Epithelial cell of esophagus (primary cell): ENCODE measurements at places on chromosomes 7 and 10.
A peak's percentile ranks its signal among the peaks of the same experiment; 100 is the strongest.

DNA sequence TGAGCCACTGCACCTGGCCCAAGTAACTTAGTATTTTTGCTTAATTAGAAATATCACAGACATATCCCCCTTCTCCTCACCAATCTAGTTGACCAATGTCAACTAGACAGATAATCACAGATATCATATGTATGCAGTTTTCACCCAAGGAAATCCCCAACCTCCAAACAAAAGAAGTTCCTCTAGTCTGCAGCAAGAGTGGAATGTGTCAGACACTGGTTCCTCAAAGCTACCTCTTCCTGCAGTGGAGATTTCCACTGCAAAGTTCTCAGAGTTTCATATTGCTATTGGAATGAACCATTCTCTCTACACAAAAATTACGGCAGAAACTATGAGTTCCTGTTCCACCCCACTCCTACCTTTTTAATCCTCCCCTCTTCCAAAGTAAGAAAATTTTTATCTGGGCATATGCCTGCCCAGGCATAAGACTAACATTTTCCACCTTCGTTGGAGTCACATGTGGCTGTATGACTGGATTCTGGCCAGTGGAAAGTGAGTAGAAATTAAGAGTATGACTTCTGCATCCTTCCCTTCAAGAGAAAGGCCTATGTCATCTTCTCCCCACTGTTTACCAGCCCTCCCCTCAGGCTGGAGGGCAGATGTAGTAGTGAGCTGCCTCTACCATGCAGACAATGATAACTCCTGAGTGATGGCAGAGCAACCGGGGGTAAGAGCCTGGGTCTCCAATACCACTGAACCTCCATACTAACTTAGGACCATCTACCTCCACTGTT, 103.0 kb downstream of the MYOF start:
- no peak for DNase-seq

- peak; percentile 74 for DNase-seq
Measured at GRCh38 chr10:339038-339391, 203.8 kb downstream of the ZMYND11 start.

GRCh38 chr10:63324495-63324854, 141.3 kb downstream of the JMJD1C start:
- DNase-seq, result no peak

DNA sequence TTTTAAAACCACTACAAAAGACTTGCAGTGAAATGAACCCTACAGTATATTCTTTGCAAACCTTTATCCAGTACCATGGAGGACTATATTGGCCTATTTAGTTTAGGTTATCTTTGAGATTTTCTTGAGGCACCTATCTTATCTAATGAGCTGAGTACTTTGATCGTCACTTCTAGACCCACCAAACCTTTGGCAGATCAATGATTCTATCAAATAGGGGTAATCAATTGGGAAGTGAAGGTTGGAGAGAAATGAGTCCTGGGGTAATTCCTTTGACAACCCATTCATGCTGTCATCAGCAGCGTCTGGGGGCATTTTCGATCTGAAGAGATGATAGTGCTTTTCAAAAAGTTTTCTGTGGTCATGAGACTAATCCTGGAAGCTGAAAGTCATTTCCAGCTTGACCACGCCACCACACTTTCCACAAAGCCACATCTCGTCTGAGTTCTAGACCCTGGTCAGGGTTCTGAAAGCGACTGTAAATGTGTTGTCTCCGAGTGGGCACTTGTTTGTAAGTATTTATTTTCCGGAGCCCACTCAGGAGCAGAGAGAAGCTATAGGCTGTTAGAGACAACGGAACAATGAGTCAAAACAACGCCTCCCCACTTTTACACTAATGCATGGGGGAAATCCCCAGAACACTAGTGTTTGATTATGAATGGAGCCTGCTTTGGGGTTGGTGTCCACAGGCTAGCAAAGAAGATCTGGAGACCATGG, 4.8 kb downstream of the EGR2 start:
- no peak for DNase-seq

DNA sequence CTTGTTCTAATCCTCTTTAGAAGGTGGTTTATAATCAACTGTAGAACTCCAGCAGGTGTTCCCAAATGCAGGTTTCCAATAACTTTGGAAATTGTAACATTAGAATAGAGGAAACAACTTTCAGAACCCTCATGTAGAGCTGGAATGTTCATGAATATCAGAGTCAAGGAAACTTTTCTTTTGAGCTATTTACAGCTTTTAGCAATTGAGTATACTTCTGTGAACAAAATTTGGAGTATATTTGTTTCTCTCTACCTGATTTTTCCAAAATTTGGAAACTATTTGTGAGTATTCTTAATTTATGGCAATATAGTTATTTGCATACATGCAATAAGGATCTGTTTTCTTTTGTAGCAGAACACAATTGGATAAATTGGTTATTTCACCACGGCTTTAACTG, 2.8 kb upstream of the CFAP43 start:
- DNase-seq, result no peak

DNA sequence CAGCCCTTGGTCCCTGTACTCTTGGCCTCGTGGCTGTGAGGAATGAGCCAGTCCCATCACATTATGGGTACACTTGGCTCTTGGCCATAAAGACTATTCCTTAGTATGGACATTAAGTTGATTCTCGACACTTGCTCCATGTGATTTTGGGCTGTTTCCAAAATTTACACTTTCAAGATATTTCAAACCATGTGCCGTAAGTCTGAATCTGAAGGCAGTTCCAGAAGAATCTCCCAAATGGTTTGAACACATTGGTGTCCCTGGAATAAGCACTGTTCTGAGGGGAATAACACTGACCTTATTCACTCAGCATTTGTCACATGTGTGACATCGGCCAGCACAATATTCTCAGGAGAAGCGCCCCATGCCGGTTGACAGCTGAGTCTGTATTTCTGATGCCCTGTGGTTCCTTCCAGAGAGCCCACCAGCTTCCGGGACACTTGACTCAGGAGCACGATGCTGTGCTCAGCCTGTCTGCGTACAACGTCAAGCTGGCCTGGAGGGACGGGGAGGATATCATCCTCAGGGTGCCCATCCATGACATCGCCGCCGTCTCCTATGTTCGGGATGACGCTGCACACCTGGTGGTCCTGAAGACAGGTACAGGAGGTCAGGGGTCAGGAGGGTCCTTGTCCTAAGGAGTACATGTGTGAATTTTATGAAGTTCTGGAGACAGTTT, 24.6 kb downstream of the NACAD start:
- no peak for DNase-seq
